Left forelimb (tissue), 1 donor: ENCODE measurements at places on chromosomes 16 and 17.

- DNase-seq = no peak
Observed at GRCh38 chr17:48335858-48336500, 94.0 kb downstream of the SKAP1 start.

DNA sequence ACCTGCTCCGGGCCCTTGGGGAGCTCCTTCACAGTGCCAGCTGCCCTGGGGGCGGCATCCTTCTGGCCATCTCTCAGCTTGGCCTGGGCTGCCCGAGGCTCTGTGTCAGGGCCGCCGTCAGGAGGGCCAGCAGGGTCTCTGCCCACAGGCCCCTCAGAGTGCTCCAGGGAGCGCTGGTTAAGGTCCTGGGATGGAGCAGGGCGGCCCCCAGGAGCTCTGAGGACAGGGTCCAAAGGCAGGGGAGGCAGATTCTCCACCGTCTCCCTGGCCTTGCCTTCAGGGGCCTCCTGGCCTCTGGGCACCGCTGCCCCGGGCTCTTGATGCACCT, 7.2 kb downstream of the NDUFAF8 start:
- DNase-seq = no peak

GRCh38 chr17:41633556-41634199, 9.3 kb upstream of the KRT17 start:
- DNase-seq = no peak

DNA sequence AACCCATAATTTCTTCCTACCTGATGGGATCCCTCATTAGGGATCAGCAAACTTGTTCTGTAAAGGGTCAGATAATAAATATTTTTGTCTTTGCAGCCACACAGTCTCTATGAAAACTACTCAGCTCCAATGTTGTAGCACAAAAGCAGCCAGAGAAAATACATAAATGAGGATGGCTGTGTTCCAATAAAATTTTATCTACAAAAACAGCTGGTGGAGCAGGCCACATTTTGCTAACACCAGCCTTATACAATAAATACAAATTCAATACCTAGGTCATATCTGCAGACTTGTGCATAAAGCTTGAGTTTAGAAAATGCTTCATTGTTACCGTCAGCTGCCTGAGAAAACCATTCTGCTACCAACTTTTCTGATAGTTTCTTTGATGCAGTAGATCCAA, 38.4 kb upstream of the INTS2 start:
- no peak for DNase-seq

DNA sequence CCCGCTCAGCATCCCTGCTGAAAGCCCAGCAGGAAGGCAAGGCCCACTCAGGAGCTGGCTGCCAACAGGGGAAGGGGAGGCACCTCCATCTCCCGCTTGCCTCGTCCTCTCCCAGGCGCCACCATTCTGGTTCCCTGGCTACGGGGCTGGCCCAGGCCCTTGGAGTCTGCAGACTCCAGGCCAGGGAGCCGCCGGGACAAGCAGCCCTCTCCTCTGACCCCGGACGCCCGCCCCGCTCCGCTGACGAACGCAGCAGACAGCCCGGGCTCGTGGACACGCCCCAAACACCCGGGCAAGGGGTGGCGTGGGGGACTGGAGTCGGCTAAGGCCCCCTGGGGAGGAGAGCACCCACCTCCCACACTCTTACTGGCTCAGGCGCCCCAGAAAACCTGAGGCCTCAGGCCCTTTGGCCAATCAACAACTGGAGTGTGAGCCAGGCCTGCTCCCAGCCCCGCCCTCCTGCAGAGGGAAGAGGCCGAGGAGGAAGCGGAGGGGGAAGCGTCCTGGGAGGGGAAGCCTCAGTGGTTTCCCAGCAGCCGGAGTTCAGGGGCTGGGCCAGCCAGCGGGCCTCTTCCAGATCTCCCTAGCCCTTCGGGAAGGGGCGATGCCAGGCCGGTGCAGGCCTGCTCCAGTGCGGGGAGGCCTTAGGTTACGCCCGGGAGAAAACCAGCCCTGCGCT, 4.2 kb downstream of the MNT start:
- DNase-seq = peak; percentile 90

DNA sequence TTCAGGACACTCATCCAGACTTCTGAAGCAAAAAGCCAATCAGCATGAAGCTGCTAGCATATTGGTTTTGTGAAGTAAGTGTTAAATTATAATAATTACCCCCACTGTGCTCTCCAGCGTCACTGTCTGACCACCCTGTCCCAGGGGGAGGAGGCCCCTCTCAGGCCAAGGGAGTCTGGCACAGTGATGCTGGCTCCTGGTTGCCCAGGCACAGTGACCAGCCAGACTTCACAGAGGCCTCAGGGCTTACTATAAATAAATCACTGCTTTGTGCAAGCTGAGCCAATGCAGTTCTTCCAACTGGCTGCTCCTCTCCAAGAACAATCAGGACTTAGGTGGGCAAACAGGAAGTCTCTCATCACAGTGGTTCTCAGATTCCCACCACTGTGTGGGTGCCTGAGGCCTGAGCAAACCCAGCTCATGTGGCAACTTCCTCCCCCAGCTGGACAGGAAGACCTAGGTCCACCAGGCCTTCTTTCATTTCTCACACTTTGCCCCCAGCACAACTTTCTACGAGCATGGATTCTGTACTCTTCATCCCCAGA, 1.7 kb upstream of the DBNDD1 start:
- no peak for DNase-seq

DNA sequence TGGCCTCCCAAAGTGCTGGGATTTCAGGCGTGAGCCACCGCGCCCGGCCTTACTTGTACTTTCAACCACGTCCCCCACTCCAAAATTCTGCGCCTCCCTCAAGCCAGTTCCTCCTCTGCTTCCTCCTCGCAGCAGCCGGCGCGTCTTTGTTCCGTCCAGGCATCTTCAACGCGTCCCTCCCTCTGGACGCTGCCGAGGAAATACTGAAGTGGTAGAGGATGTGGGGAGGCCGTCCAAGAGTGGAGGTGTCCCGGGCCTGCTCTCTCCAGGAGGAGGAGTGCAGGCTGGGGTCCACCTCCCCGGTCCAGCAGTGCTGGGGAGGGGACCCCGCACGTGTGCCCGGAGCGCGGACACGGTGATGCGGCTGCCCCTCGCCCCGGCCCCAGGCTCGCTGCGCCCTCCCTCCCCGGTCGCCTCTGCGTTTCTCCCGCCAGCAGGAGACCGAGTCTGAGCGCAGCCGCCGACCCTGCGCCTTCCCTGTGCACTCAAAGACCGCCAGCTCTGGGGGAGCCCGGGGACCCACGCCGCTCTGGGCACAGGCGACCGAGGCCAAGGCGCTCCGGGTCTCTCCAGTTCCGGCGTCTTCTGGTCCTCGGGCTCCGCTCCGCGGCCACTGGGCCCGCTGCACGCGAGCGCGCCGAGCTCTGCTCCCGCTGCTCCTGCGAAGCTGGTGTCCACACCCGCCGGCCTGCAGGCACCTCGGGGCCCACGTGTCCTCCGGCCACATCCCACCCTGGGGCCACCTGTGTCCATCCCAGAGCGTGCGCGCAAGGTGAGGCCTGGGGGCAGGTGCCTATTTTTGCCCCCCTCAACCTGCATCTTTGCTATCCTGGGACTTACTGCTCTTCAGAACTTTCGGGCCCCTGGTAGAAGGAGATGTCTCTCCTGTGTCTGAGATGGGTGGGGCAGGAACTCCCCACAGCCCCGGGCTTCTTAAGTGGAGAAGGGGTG, 31.7 kb downstream of the OSBPL7 start:
- no peak for DNase-seq

GRCh38 chr16:68642436-68643101, 2.5 kb upstream of the CDH3 start:
- no peak for DNase-seq

DNA sequence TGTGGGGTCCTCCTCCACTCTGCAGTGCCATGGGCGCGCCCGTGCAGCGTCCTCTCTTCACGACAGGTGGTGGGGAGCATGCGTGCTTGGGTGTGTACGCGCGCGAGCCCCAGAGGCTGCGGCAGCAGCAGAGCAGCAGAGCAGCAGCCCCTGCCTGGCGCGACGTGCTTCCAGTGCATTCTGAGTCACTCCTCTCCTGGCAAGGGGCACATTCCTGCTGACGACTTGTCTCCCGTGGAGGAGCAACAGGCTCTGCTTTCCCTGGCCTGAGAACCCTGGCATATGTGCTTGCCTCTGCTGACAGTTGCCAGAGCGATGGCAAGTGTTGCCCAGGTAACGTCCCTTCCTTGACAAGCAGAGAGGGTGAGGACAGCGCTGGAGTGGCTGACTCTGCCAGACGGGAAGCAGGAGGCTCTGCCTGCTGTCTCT, 133.8 kb upstream of the PLCG2 start:
- no peak for DNase-seq

GRCh38 chr16:79005096-79005495, 595.4 kb downstream of the MAF start:
- peak; percentile 26 for DNase-seq

GRCh38 chr17:1566505-1567199, 4.1 kb upstream of the PITPNA start:
- no peak for DNase-seq

GRCh38 chr16:839643-840408, 39.3 kb upstream of the GNG13 start:
- DNase-seq = no peak

GRCh38 chr17:82866590-82867191, 26.9 kb upstream of the ZNF750 start:
- DNase-seq = peak; percentile 82

- no peak for DNase-seq
Observed at GRCh38 chr17:68732301-68732749, 131.2 kb upstream of the FAM20A start.

DNA sequence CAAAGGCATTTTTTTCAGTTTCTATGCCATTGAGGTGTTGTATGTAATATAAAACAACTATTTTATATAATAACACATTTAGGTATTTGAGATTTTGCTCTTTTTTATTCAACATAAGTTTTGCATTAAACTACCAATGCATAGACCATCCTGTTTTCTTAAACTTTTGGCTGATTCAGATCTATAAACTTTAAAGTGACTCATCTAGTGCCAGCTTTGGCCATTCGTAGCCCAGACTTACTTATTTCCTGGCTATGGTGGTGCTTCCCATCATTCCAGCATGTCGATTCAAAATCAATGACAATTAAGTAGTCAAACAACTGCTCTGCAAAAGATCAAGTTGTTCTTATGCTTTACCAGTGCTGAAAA, 3.1 kb downstream of the ERI2 start:
- no peak for DNase-seq

- DNase-seq = no peak
Observed at GRCh38 chr16:84931506-84931905, 79.8 kb downstream of the ZDHHC7 start.

GRCh38 chr17:29686993-29687590, 64.4 kb upstream of the CORO6 start:
- DNase-seq = no peak

DNA sequence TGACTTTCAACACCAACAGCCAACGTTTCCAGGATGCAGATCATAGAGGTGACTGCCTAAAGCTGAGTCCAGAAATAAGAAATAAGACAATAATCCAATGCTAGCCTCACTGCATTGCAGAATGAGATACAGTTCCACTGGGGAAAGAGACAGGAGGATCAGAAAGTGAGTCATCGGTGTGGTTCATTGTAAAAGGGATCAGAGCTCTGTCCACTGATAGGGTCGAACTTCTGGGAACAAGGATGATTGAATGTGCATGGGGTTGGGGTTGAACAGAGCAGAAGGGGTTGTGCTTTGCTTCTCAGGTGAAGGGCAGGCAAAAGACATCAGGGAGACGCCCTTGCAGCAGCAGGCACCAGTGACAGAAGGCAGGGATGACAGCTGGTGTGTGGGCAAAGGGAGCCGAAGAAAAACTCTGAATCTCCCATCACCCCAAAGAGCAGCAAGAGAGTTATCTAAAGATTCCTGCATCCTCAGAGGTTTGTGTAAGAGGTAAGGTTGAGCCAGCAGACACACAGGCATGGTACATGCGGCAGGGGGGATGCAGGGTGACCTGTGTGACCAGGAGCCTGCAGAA, 16.4 kb downstream of the CLEC10A start:
- DNase-seq = no peak

- no peak for DNase-seq
Observed at GRCh38 chr16:53840456-53840855, 136.5 kb downstream of the FTO start.

DNA sequence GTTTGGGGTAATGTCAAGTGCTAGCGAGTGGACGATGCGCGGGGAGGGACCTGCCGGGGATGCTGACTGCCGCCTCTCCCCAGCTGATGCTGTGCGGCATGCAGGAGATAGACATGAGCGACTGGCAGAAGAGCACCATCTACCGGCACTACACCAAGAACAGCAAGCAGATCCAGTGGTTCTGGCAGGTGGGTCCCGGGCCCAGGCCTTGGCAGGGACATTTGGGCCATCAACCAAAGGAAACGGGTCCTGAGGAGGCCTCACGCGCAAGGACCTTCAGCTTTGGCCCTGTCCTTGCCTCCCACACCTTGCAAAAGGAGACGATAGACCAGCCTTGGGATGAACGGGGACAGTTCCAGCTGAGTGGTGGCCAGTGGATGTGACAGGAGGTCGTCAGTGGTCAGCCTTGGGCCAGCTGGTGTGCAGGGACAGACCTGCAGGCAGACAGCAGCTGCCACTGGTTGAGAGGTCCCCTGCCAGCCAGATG, 13.6 kb upstream of the CLEC18A start:
- DNase-seq = no peak

- no peak for DNase-seq
Observed at GRCh38 chr17:44362459-44362948, 1.1 kb downstream of the FAM171A2 start.

DNA sequence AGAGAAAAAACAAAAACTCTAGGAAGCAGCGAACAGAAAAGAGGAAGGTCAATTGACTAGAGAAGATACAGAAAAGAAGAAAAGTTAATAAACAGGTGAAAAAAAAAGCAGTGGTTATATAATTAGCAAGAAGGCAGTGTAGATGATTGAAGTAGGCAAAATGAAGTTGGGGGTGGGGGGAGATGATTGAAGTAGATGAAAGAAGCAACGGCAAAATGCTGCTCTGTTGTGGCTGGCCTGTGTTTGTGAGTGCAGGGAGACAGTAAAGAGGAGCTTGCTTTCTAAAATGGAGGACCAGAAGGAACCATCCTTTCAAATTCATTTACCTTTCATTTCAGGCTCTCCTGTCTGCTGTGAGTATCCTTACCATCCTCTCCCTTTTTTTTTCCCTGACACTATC, 3.6 kb downstream of the EVI2B start:
- DNase-seq = no peak

DNA sequence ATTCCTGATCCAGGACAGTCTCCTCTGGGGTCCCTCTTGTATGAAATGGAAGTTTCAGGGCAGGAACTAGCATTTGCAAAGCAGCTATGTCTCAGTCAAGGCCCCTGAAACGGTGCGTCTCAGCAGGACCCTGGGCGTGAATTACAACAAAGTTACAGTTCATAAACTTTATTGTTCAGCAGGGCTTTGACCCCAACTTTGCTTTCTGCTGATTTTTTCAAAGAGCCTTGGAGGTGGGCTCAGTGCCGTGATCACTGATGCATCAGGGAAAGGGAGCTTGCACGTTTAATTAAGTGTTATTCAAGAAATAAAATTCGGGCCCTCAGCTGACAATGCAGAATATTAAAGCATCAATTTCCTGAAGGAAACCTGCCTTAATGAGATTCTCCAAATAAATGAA, 260.1 kb upstream of the C16orf82 start:
- DNase-seq = no peak

- DNase-seq = no peak
Observed at GRCh38 chr16:54027558-54027957, 259.0 kb downstream of the IRX3 start.
